ENCODE measurements at places on chromosomes 7 and 10.

DNA sequence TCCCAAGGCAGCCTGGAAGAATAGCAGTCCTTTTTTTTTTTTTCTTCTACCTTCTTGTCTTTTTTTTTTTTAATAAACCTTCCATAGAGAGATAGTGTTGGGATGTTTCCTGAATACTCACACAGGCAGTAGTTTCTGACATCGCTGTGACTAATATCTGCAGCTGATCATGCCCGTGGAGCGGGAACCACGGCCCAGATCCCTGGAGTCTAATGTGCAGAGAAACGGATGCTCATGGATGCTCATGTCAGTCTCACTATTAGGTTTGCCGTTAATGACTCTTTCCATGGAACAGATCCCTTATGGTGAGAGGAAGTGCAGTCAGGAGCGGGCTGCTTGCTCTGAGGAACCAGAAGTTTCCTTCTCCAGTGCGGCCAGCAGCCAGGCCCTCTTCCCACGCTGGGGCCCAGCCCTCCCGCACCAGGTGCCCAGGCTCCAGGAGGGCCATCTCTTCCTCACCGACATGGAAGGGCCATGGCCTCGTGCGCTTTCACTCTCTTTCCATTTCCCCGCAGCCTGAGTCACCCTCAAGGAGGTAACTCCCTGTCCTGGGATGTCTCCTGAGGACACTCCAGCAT is 132.5 kb downstream of the WDR37 start:
- no peak for DNase-seq

DNA sequence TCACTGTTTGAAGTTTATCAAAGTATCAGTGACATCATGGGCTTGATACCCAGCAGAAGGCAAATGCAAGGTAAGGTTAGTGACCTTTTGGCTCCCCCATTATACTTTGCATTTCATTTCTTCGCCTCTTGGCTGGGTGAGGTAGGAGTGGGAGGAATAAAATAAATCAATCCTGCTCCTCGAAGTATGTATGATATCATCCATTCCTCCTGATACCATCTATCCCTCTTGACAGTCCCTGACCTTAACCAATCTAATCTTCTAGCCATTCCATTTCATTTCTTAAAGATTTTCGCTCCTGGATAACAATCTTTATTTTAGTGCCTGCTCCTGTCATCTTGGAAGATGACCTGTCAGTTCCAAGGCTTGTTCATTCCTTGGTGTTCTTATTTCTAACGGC is 1083.3 kb downstream of the NXPH1 start:
- DNase-seq = no peak

GRCh38 chr10:124732931-124733570 is 11.1 kb downstream of the FAM53B start:
- DNase-seq = no peak

DNA sequence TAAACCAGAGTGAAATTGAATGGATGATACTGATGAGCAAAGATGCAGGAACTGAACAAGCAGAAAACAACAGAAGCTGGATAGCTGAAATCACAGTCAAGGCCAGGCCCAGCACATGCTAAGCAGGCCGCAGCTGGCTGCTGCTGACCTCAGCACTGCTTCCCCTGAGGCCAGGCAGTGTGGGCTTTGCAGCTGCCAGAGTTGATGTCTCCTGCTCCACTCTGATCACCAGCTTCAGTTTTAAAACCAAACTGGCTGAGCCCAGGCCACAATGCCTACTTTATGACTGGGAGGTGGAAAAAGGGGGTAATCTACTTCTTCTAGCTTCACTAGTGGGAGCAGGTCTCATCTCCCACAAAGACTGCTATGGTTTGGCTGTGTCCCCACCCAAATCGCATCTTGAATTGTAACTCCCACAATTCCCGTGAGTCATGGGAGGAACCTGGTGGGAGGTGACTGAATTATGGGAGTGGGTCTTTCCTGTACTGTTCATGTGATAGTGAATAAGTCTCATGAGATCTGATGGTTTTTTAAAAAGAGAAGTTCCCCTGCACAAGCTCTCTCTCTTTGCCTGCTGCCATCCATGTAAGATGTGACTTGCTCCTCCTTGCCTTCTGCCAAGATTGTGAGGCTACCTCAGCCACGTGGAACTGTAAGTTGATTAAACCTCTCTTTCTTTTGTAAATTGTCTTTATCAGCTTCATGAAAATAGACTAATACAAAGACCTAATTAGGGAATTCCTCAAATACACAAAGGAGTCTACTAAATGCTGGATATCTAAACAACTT is 136.4 kb upstream of the ITGB1 start:
- no peak for DNase-seq

- no peak for DNase-seq
Measured at GRCh38 chr7:105350906-105351305, 37.8 kb downstream of the SRPK2 start.

DNA sequence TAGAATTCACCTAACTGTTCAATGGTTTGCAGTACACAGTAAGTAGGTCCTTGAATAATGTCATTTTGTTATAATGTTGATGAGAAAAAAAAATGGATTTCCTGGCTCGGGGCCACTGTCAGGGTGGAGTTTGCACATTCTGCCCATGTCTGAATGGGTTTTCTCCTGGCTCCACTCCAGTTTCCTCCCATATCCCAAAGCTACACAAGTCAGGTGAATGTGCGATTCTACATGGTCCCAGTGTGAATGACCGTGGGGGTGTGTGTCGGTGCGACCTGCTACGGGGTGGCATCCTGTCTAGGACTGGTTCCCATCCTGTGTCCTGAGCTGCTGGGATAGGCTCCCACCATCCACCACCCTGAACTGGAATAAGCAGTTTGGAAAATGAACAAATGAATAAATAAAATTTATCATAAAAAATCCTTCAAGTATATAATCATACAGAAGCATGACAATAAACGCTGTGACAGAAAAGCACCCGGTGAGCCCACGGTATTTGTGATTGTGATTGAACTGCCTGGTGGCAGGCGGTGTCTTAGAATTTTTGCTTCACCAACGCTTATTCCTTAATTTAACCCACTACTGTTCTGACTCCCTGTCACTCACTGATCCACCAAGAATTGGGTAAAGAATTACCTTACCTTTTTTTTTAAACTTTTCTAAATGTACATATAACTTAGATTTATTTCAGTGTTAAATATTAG is 114.1 kb downstream of the ICA1 start:
- no peak for DNase-seq

DNA sequence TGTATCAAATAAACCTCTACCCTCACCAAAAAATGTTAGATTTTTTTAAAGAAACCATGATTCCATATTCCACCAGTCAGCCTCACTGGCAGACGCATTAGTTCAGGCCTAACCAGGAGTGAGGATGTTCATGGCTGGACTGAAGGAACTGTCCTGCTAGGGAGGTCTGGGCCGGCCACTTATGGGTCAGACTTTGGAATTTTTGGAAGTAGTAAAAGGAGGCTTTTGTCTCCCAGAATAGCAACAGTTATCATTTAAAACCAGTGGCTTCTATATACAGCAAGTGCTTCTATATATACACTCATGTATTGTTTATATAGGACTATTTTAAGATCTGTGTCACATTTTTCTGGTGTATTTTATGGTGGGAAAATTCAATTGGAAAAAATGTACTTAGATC is 120.5 kb downstream of the CNNM2 start:
- DNase-seq = no peak

GRCh38 chr10:29407280-29407858 is 118.5 kb downstream of the LYZL1 start:
- no peak for DNase-seq

- DNase-seq = no peak
Measured at GRCh38 chr7:46989247-46989646, 592.7 kb downstream of the TNS3 start.

DNA sequence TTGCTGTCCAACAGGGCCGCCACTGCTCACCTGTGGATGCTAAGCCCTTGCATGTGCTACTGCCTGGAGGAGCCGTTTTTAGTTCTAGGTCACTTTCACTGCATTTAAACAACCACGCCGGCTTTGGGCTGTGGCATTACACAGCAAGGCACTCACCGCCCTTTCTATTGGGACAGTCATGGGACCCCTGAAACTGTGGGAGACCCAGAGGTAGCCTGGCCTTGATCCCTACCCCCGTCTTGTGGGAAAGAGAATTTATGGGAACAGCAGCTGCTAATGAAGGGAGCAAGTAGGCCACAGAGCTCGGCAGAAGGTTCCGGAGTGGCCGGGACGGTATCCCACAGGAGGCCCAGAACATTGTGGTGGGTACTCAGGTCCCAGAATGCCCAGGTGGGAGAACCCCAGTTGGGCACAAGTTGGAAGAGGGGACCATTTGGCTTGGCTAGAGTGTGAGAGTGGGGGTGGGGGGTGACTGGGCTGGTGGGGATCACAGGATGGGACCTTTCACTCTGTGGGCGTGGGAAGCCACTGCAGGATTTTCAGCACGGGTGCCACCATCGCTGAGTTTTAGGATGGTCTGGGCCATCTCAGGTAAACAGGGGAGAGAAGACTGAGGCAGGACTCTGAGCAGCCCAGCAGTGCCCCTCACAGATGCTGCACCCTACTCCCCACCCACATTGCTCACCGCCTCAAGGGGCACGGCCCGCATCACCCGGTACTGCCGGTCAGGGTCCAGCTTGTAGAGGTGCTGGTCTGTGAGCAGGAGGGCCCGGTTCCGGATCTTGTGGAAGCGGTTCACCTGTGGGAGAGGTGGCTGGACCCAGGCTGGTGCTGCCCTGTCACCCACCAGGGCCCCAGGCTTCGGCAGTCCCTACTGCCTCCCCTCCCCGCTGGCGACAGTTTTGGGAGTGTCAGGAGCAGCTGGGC is 15.2 kb downstream of the MYO1G start:
- no peak for DNase-seq

- no peak for DNase-seq
Measured at GRCh38 chr10:68871731-68872342, 29.3 kb upstream of the DDX50 start.

- no peak for DNase-seq
Measured at GRCh38 chr10:125344573-125345171, 184.3 kb upstream of the CTBP2 start.

DNA sequence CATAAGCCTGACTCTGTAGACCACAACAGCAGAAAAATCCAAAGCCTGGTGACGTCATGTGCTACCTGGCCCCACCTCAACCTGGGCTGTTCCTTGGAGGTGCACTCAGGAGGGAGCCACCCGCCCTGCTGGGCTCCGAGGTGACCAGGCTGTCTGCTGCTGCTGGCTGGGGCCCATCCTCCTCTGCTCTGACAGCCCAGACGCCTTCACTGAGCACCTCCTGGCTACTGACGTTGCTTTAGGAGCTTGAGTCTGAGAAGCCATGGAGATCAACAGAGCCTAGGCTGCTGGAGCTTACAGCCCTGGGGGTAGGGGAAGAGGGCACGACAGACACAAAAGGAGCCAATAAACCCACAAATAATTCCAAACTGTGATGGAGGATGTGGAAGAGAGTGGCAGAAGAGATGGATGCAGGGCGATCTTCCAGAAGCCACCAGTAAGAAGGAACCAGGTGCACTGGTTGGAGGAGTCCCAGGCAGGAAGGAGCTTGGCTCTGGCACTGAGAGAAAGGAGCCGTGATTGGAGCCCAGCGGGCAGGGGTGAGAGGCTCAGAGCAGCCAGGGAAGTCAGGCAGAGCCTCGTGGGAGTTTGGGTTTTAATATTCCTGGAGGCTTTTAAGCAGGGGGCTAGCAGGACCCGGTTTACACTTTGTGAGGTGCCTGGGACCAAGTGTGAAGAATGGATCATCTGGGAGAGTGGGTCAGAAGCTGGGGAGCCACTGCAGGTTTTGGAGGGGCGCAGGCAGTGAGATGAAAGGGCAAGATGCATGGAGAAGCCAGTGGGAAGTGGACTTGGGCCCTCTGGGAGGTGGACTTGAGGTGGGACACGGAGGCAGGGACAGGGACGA is 1.7 kb upstream of the PTPRE start:
- DNase-seq = no peak

- DNase-seq = peak; percentile 20
Measured at GRCh38 chr10:74544106-74544505, 282.3 kb upstream of the KAT6B start.
